Glutamatergic neuron (in vitro differentiated cells): ENCODE measurements at places on chromosomes 12 and 14.

DNA sequence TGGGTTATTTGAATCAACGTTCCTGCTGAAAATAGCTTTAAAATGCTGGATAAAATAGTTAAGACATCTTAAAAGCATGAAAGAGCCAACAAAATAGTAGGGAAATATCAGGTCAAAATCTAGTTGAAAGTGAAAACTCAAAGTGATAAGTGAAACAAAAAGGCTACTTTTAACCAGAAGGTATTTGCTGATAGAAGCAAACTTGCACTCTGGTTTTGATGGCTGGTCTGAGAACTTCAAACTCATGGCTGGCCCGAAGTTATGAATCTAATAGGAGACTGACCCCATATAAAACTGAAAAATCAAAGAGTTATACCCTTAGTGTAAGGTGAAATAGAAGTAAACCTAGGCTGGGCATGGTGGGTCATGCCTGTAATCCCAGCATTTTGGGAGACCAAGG, 66.3 kb upstream of the HOXC13 start:
- DNase-seq = no peak

DNA sequence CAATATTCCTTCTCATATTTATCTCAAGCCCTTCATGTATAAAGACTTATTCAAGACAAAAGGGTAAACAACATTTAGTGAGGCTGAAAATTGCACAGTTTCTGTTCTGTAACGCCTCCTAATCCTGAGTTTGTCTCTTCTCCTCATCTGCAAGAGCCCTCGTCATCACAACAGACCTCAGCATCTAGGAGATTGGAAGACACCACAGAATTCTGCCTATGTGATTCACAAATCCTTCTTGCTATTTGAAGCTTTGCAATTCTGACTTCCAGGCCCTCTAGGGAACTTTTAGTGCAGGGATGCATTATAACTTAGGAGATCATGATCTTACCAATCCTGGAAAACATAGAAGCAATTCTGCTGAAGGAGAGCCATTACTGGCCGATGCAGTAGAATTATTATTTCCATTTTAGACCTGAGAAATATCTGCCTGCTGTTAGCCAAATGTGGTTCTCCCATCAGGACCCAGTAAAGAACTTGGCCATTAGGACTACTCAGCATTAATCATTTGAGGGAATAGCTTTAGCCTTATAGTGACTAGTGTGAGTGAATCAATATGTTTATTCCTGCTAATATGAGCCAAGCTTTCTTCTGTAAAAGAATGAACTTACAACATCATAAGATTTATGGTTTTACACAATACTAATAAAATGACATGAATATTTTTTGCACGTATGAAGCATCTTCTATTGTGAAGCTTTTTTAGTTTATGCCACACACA, 119.5 kb downstream of the ANO4 start:
- DNase-seq = no peak

DNA sequence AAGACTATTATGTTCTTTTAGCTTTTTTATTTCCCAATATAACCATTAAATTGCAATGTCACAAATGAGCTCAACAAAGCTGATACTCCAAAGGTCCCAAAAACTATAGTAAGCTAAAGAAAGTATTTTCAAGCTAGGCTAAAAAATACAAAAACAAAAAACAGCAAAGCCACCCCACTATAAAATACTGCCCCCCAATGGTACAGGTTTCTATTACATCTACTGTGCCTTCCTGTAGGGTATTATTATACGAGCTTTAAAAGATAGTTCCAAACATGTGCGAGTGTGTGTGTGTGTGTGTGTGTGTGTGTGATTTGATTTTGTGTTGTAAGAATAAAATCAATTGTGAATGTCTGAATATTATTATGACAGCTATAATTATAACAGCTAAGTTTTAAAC, 1.1 kb downstream of the IFNG start:
- DNase-seq = no peak

GRCh38 chr12:122929812-122930211, 33.9 kb upstream of the VPS37B start:
- DNase-seq = no peak

GRCh38 chr14:101361044-101361443, 200.3 kb upstream of the DIO3 start:
- DNase-seq = no peak

- DNase-seq = no peak
Measured at GRCh38 chr12:46356655-46357437, 15.7 kb downstream of the SLC38A2 start.

DNA sequence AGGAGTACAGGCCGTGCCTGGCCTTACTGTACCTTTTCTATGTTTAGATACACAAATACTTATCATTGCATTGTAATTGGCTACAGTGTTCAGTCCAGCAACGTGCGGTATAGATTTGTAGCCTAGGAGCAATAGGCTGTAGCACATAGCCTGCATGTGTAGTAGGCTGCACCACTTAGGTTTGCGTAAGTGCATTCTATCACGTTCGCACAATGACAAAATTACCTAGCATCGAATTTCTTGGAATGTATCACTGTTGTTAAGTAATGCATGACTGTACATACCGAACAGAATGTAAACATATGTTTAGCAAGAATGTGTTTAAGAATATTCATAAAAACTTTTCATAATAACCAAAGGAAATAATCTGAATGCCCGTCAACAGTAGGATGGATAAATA, 31.9 kb downstream of the VRTN start:
- no peak for DNase-seq

DNA sequence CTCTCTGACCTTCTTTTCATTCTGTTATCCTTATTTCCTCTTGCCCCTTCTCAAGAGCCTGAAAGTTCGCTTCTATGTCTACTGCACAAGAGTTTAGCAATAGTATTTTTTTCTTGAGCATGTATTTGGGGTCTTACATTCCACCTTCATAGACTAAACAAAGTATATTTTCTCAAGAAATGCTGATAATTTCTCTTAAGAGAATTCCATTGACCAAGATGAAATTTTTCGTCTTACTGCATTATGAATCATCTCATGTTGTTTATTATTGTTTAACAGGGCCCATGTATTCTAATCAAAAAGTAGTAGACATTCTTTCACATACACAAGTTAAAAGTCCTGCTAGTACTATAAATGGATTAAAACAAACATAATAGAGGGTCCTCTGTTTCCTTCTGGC, 219.3 kb downstream of the C12orf50 start:
- DNase-seq = no peak

DNA sequence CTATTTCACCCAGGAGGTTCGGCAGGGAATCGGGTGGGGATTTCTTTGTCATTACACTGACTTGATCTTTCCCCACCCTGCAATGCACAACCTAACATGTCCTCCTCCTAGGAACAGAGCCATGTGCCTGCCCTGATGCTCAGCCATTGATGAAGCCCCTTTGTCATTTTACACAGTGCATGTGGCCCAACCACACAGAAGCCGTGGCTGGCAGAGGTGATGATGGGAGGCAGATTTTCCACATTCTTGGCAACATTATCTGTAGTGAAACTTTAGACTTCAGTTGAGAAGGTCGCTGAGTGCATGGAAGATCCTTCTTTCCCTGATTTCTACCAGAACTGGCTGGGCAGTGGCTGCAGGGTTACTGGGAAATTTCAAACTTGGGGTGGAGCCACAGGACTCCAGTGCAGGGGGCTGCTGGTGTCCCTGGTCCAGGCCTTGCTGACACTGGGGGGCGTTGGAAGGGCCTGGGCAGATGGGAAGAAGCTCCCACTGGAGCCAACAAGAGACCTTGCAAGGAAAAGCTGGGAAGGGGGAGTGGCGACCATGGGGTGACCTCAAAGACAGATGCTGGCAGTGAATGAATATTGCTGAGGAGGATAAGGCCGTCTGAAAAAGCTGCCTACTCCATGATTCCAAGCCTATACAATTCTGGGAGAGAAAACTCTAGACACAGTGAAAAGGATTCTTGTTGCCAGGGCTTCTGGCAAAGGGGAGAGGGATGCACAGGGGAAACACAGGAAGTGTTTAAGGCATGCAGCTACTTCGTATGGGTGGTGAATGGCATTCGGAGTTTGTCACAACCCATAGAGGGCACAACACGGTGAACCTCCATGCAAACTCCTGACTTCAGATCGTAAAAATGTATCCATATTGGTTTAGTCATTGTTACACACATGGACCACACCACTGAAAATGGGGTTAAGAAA, 41.8 kb upstream of the P2RX7 start:
- no peak for DNase-seq

GRCh38 chr14:25350802-25351201, 300.9 kb upstream of the STXBP6 start:
- DNase-seq = no peak

- DNase-seq = no peak
Measured at GRCh38 chr14:51630987-51631386, 20.7 kb upstream of the FRMD6 start.

- no peak for DNase-seq
Measured at GRCh38 chr12:19105463-19105862, 24.1 kb upstream of the PLEKHA5 start.

- DNase-seq = no peak
Measured at GRCh38 chr12:111046896-111047295, 126.5 kb upstream of the MYL2 start.

DNA sequence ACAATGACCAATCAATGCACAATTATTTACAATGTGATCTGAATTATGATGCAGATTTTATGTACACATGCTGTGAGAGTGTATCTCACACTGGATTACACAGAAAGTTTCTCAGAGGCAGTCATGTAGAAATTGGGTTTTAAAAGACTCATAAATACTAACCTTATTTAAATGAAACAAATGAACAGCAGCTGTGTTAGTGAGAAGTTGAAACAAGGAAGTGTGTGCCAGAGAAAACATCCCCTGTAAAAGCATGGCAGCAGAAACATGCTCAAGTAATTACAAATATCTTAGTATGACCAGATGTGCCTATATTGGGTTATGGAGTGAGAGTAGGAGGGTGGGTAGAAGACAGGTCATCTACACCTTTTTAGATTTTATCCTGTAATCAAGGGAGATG, 723.7 kb downstream of the C12orf50 start:
- DNase-seq = no peak

DNA sequence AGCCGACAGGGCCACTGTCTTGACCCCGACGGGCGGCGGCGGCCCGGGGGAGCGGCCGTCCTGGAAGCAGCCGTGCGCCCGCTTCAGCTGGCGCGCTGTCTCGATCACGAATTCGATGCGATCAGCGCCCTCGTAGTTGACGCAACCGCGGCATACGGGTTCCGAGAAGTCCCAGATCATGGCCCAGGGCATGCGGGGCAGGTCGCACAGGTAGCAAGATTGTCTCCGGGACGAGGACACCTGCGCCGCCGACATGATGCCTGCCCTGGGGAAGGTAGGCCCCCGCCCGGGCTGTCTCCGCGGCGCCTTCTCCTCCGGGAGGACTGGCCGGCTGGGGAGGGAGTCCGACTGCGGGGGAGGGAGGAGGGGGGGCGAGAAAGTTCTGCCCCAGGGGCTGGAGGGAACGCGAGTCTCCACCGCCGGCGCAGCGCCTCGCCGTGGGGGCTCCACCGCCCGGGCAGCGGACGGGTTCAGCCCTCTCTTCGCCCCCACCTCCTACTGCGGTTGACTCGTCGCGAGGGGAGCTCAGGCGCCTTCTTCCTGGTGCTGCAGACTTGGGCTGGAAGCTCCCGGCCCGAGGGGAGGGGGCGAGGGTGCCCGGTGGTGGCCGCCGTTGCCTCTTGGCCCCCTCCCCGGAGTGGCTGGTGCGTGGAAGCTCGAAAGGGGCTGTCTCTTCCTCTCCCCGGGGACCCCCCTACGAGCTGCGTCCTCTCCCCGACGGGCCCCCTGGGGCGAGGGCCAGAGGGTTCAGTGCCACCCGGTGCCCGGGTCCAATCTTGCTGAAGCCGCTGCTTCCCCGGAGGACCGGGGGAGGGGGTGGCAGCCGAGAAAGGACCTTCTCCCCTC, 747 bp downstream of the IRF2BPL start:
- DNase-seq = peak; percentile 60

GRCh38 chr12:98754095-98754494, 109.0 kb downstream of the APAF1 start:
- DNase-seq = no peak

- DNase-seq = no peak
Measured at GRCh38 chr12:20398686-20399085, 30.3 kb downstream of the PDE3A start.

- no peak for DNase-seq
Measured at GRCh38 chr12:26090836-26091510, 33.9 kb downstream of the BHLHE41 start.

DNA sequence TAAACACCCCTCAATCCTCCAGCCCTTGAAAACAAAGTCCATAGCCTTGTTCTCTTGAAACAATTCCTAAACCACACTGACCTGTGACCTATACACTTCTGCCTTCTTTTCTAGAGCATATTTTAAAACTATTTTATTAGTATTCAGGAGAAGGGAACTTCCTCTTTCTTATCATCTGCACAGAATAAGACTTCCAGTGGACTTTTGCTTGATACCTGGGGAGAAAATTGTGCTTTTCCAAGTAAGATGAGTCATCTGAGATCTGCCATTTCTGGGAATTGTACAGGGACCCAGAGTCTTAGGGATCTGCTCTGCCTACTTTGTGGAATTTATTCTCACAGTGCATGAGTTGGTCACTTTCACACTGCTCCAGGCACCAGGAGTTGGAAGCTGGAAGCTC, 10.5 kb upstream of the WNT5B start:
- DNase-seq = no peak

DNA sequence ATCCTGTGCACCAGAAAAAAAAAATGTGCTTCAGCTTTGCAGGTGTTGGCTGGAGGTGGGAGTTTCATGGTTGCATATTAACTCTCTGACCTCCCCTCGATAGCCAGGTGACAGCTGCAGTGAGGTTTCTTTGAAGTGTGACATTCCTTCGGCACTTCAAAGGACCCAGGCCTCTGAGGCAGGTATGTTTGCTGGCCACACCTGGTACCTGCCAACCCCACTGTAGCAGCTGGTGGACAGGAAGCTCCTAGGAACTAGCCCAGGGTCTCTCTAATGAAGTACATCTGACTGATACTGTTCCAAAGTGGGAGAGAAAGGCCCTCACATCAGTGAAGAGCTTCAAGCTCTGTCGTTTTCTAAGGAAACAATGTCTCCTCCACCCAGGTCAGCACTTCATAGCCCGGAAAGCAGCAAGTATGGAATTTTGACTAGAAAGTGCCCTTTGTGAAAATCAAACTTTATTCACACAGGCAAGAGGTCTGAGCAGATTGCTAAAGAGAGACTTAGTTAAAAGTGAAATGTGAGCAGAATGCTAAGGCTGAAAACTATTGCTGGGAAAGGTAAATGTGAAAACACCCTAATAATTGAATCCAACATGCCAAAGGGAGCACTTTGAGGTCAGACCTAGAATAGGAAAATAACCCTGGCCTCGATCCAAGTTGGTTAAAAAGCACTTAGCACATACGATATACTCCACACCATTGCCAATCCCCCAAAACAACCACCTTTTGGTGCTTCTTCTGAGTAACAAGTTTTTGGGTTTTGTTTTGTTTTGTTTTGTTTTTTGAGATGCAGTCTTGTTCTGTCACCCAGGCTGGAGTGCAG, 71.3 kb downstream of the PHLDA1 start:
- DNase-seq = no peak

DNA sequence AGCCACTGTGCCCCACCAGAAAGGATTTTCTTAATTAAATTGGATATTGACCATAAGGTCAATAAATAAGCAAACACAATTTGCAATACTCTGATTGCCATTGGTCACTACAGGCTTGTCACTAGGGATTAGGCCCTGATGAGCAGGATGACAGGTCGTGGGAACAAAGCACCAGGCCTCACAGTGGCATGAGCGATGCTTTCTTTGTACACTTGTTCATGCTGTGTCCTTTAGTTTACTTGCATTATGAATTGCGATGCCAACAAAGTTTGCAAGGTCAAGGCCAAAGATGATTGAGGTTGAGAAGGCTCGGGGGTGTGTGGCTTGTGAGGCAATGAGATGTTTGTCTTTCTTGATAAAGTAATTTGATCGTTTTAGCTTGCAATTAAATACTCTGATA, 136.0 kb downstream of the TTC8 start:
- DNase-seq = peak; percentile 19
